ENCODE measurements at places on chromosomes 6 and 20.

GRCh38 chr6:29750709-29751108 lies 27.5 kb downstream of the HLA-F start:
- DNase-seq, result no peak

DNA sequence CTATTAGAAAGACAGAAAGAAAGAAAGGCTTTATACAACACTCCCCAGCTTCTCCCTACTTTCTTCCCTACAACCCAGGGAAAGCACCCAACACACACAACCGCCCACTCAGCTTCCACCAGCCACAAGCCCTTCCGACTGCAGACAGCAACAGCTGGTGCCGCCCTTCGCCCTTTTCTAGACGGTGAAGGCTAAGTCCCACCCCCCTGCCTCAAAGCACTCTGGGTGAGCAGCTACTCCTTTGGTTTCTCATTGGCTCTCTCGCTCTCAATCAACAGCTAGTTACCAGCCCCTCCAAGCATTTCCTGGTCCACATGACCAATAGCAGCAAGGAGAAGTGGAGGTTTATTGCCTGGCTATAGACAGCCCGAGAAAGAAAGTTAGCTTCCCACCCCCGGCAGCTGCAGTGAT lies 230.1 kb upstream of the MOCS1 start:
- no peak for DNase-seq

- DNase-seq, result no peak
These were observed 36.5 kb downstream of the ENPP1 start for GRCh38 chr6:131844243-131844841.

DNA sequence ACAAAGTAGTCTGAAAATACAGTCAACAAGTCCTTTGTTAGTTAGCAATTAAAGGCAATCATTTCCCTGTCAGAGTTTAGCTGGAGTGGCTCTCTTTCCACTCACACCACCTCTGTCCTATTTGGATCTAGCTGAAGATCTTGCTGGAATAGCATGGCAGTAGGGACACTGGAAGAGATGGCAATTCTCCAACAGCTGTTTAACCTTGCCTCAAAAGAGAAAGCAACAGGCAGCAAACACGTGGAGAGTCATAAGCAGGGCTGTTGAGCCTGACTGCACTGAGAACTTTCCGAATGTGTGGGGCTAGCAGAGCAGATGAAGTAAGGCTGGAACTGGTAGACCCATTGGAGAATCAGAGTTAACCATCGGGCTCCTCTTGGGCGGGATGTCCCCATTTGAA lies 38.0 kb upstream of the PRSS35 start:
- DNase-seq, result no peak

- DNase-seq, result peak; percentile 16
These were observed 543.0 kb downstream of the GRIK2 start for GRCh38 chr6:101936516-101936915.

GRCh38 chr6:46741482-46741881 lies 5.3 kb upstream of the ANKRD66 start:
- no peak for DNase-seq

GRCh38 chr20:63080411-63080810 lies 73.6 kb upstream of the BHLHE23 start:
- DNase-seq, result no peak

DNA sequence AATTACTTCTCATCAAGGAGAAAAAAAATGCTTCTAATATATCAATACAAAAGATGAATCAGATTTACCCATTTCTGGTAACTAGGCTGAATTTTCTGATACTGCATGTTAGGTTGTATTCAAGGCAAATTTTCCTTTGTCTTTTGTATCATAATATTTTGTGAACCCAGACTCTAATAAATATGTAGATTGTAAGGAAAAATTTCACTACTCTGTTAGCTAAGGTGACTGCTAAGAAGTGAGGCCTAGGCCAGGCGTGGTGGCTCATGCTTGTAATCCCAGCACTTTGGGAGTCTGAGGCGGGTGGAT lies 12.7 kb downstream of the TP53INP2 start:
- DNase-seq, result no peak

DNA sequence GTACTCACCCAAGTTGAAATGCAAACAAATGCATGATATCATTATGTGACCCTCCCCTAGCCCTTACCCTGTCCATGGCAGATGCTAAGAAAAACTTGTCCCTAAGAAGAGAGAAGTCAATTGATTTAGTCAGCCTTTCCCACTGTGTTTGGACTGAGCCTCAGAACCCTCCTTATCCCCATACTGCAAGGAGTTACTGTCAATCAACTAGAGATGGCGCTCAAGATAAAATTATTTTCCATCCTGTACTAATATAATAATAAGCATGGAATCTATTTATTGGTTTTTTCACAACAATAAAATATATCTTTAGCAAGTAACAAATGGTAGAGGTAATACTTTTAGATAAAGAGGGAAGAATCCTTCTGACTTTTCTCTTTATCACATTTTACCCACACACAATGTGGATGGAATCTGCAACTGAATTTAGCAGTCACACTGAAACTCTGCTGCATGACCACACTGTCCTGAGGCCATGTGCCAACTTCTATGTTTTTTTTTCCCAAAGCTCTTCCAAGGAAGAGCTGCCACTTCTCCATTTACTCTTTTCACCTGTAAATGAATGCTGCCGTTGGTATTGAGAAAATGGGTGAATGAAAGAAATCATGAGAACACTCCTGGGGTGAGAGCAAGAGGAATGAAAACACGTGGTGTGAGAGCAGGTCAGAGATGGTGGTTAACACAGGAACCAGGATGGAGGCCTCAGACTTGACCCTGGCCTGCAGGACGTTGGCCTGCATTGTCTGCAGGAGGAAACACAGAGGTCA lies 10.5 kb downstream of the NT5E start:
- no peak for DNase-seq

GRCh38 chr6:27332692-27333641 lies 20.9 kb upstream of the POM121L2 start:
- no peak for DNase-seq

DNA sequence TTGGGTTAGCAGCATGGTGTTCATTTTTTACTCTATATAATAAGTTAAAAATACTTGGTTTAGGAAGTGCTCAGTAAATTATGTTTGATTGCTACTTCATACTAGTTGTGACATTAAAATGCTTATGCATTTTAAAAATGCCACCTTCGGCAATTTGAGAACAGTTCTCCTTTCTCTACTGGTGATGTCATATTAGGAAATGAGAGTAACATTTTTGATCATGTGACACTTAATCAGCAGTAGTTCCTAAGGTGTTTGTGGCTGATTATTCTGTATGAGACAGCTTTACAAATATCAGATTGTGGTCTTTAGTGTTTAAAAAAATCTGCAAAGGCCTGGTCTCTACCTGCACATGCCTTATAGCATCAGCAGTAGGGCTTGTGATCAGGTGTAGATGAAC lies 4.4 kb downstream of the GZF1 start:
- no peak for DNase-seq

DNA sequence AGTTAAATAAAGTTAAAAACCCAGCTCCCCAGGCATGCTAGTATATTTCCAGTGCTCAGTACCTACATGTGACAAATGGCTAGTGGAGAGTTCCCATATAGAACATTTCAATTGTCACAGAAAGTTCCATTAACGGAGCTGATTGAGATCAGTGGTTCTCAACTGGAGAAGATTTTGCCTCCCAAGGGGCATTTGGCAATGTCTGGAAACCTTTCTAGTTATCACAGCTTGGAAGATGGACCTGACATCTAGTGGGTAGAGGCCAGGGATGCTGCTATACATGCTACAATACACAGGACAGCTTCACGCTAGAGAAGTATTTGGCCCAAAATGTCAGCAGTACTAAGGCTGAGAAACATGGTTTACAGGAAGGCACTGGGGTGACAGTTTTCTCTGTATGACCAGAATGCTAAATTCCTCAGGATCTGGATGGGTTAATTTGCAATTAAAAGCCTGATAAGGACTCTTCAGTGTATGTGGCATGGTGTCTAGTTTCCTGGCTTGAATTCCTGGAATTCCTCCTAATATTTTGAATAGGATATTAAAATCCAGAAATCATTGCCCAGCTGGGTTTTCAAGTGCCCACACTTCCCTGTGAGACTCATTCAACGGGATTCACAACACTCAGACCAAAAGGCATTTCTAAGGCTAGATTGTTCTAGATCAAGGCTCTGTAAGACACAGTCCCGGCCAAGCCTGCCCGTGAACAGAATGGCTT lies 84.7 kb upstream of the SALL4 start:
- no peak for DNase-seq

DNA sequence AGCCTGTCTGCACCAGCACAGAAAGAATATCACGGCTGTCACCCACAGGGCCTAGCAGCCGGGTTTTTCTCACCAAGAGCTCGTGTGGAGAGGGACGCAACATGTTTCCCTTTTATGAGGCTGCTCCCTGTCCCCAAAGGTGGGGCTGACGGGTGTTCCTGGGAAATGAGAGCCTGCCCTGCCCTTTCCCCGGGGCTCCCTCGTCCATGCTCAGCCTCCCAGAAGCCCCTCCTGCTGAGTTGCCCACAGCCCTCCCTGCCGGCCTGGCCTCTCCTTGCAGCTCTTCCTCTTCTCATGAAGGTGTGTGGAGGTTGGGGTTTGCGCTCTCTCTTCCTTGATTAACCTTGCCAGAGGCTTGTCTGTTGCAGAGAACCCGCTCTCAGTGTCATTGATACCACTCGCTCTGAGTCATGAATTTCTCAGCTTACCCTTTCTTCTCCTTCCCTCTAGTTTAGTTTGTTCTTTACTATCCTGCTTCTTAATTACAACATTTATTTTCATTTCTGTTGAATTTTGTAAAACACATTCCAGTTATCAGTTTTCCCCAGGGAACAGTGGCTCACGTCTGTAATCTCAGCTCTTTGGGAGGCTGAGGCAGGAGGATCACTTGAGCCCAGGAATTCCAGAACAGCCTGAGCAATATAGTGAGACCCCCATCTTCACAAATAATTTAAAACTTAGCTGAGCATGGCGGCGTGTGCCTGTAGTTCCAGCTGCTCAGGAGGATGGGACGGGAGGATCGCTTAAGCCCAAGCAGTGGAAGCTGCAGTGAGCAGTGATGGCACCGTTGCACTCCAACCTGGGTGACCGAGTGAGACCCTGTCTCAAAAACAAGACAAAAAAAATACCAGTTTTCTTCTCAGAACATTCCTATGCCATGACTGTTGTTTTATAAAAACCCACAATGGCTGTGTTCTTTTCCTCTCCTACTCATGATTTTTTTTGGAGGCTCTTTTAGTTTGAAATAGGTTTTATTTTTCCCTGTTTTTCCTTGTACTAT lies 103.8 kb downstream of the TMEM242 start:
- DNase-seq, result no peak

GRCh38 chr20:51131811-51132210 lies 108.9 kb upstream of the KCNG1 start:
- DNase-seq, result no peak

DNA sequence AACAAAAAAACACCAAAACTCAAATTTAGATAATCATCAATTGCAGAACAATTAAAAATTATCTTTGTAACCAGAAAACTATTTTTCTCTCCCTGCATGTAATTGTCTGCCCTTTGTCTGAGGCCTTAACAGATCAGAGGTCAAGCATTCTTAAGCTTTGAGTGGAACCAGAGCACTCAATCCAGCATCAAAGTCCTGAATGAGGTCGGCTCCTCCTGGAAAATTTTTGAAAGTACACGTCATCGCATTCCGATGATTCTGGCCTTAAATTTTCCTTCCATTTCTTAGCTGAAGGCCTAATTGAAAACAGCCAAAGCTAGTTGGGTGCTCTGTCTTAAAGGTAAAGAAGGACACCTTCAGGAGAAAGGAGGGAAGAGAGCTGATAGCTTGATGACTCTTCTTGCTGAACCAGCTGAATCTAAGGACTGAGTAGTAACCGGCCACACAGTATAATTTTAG lies 510.2 kb upstream of the SULF2 start:
- no peak for DNase-seq

DNA sequence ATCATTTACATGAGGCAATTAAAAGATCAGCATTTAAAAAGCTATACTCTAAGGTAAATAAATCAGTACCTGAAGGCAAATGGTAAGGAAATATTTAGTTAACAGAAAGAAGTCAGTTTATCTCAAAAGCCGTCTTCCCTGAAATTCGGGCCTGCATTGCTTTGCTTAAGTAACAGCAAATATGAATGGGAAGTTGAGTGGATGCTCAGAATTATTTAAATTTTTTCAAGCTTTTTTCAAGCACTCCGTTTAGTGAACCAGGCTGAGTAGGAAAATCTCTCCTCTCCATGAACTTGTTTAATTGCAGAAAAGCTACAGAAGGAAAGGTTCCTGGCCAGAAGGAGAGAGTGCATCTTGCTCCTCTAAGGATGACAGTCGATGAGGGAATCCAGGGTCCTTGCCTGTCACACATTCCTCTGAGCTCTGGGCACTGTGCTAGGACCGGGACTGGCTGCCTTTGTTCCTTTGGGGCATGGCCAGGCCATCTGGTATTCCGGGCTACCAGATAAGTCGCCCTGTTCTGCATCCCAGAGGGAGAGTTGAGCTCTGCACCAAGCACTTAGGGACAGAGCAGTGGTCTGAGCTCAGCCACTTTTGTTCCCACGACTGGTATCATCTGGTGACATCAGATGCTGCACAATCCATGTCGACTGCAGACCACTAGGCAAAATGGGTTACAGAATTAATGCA lies 77.6 kb downstream of the RIN2 start:
- DNase-seq, result no peak

DNA sequence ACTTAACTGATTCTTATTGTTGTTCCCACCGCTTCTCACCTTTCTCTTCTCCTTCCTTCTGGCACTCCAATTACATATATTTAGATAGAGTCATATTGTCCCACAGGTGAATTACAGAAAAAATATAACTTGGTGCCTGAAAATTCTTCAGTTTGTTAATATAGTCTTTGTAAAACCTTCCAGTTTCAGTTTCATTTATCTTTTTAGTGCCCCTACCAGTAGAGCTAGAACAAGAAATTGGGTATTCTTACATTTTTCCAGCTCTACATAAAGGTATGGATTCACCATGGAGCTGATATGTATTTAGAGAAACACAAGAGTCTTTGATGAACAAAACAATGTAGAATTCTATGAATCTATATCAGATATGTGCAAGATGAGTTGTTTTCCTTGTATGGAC lies 10.7 kb downstream of the MANEA start:
- DNase-seq, result no peak

GRCh38 chr6:107807196-107807811 lies 16.8 kb downstream of the SCML4 start:
- DNase-seq, result no peak

All from NCI-H1048 (cell line).